NCI-H524 treated with DMSO at 0.1 percent for 48 hours (cell line): ENCODE measurements at places on chromosomes 6 and 20.

DNA sequence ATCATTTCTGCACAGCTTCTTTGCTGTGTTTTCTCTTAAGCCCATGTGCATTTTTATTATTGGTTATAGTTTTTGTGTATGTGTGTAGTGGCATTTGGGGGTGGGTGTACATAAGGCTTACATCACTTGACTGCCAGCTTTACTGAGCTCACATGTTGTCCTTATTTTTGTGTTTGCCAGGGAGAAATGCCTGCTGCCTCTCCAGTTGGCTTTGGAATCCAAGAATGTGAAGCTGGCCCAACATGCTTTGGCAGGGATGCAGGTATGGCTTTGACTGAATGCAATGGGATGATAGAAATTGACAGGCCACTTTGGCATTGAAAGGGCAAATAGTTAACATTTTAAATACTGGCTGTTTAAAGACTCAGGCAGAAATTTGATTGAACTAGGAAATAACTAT is 11.4 kb downstream of the PBOV1 start:
- no peak for DNase-seq

DNA sequence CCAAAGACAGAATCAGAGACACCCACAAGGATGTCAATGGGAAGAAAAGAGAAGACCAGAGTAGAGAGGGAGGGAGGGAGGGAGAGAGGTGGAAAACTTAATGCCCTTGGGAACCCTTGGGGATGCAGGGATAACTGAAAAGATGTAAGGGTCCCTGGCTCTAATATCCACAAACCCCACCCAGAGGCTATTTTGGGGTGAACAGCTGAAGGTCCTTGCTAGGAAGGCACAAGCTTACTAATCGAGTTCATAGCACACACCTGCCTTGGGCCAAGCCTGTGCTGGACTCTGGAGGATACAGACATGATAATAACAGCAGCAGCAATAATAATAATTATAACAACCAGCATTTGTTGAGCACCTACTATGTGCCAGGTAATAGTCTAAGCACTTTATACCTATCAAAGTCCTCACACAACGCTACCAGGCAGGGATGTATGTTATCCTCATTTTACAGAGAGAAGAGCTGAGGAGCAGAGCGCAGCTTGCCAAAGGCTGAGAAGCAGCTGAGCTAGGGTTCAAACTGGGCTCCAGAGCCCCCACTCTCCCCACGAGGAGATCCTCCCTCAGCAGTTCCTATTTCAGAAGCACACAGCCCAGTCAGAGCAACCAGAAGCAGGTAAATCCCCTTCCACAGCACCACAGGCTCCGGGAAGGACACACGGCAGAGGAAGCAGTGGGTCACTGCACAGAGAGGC is 174.2 kb downstream of the ANKRD60 start:
- no peak for DNase-seq

- no peak for DNase-seq
Observed at GRCh38 chr6:136624347-136624746, 74.1 kb upstream of the MAP7 start.

- DNase-seq = no peak
Observed at GRCh38 chr20:23971310-23971709, 17.3 kb downstream of the GGTLC1 start.

DNA sequence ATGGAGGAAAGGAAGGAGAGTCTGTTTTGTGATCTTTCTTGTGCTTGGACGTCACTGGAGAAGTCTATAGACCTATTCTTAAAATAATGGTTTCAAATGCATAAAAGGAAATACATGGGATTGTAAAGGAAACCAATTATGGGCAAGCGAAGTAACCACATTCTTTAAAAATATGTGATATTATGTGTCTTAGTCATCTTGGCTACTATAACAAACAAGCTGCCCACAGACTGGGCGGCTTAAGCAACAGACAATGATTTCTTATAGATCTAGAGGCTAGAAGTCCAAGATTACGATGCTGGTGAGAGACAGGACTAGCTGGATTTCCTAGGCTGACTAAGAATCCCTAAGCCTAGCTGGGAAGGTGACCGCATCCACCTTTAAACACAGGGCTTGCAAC is 49.4 kb upstream of the CD83 start:
- no peak for DNase-seq

DNA sequence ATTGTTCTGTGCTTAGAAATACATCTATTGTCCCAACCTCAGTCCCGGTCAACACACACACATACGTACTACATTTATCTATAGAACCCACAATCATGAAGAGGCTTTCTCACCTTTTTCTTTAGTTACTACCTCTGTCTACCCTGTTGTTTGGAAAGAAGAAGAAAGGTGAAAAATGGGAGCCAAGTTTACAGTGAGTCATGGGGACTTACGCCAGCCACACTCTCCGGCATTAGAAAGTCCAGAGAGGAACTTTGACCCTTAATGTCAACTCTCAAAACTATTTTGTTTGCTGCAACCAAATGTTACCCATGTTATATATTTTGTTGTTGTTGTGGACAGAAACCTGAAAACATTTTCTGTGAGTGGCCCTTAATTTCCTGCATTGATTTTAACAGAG is 259.1 kb downstream of the ZFAND3 start:
- DNase-seq = no peak

DNA sequence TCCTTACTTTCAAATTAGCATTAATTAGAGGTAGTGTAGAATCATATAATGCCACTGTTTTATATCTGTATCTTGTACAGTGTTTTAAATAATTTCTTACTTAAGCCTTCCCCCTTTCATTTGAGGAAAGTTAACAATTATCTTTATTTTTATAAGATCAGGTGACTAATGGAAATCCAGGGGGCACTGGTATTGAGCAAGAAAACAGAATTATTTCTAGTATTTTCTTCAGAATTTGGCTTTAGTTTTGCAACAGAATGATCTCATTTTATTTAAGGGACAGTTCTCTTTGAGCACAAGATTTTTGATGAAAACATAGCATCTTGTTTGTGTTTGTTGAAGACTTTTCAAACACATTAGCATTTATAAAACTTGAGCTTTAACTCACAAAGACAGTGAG is 55.9 kb downstream of the RNF217 start:
- DNase-seq = no peak

- no peak for DNase-seq
Observed at GRCh38 chr6:111150577-111150976, 63.3 kb downstream of the SLC16A10 start.

GRCh38 chr20:32249030-32249738 is 28.3 kb upstream of the KIF3B start:
- no peak for DNase-seq

DNA sequence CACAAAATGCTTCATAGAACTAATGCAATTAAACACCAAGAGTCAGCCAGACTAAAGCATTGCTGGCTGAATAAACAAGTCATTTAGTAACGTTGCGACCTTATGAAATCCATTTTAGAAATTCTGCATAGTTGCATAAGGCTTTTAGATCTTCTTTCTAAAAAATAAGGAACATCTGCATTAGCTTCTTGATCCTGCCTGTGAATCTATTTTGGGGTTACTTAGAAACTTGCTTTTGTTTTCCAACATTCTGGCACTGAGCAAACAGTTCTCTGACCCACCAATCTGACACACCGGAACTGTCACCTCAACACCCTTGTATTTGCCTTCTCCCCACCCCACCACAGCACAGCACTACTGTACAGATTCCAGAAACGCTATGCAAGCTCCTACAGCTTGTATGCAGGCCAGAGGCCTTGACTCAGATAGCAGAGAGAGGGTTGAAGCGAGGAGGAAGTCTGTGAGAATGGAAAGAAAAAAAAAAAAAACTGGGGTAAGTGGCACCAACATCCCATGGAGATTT is 55.0 kb downstream of the KIF13A start:
- no peak for DNase-seq
